ENCODE measurements at places on chromosomes 3 and 15.

DNA sequence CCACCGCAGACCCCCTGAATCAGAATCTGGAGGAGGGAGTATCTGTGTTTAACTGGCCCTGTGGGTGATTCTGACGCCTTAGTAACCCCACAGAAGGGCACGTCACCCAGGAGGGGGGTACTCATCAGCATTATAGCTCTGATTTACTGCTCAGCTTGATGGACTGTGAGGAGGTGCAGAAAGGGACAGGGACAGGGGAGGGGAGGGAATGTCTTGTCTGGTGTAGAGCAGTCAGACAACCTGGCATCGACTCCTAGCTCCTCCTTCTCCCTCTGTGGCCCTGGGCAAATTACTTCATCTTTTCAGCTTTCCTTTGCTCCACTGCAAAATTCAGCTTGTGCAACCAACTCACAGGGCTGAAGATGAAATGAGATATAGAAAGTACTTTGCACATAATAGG lies 42.3 kb upstream of the GLCE start:
- DNase-seq: no peak

DNA sequence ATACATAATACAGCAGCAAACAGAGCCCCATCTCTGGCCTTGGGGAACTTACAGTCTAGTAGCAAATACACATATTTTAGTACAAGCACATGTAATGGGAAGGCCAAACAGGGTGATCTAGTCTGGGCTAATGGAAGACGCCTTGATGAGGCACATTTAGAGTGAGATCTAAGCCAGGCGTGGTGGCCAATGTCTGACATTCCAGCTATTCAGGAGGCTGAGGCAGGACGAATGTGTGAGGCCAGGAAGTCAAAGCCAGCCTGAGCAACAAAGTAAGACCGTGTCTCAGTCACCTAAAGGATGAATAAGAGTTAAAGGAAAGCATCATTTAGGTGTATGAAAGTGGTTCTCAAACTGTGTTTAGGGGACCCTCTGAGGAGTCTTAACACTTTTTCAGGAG lies 291.9 kb downstream of the MAGI1 start:
- peak; percentile 36 for DNase-seq

DNA sequence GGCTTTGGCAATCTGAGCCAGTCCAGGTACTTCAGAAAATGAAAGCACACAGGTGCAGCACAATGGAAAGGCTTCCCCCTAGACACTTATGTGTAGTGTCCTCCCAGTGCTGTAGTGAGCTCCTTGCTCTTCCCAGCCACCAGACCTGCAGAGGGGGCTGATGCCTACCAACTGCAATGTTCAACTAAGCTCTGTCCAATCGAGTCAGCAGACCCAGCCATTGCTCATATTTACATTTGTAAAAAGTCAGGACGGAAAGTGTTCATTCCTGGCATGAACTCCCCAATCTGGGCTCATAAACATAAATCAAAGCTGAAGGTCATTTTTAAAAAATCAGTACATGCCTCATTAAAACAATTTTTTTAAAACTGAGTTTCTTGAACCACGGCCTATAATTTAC lies 73.0 kb downstream of the FOXP1 start:
- no peak for DNase-seq

DNA sequence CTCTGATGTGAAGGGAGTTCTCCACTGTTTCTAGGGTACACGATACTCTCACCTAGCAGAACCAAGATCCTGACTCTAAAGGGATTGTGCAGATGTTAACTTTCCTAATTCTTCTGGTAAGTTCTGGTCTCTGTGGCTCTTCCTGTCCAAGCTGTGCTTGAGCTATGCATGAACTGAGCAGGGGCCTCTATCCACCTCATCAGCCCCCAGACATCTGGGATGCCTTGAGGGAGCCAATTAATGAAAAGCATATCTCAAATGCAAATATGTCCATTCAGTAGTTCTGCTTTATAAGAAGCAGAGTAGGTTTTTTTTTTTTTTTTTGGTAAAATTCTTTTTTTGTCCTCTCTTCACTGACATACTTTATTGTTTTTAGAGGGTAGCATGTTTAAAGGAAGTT lies 89.6 kb downstream of the POLR2M start:
- no peak for DNase-seq

DNA sequence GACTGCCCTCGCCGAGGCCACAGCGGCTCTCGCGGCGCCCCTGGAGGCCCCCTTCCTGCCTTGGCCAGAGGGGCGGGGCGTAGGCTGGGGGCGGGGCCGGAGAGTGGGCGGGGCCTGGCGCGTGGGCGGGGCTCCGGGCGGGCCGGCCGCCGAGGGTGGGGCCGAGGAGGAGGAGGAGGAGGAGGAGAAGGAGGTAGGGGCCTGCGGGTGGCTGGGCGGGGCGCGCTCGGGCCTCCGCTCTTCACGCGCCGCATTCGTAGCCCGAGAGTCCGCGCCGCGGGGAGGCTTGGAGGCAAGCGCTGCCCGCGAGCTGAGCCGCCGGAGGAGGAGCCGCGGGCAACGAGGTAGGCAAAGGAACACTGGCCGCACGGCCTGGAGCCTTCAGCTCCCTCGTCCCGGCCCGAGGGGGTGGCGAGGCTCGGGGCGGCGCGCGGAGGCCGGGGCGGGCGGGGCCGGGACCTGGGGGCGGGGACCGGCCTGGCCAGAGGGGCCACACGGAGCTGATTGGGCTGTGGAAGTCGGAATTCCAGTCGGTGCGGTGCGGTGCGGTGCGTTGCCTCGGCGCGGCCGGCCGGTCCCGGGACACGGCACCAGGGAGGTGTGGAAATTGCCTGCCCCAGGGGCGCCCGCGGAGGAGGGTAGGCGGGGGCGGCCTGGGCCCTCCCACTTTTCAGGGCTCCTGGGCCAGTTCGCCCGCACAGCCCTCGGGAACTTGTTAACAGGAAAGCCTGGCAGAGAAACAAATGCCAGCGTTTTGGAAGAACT lies at the start of gene PPP2R3A:
Gene PPP2R3A (plus strand): TSS at position 223 of the 765 bp plus-strand sequence. CDS start 35,771 bp downstream, outside the sequence.
- peak; percentile 95 for DNase-seq

DNA sequence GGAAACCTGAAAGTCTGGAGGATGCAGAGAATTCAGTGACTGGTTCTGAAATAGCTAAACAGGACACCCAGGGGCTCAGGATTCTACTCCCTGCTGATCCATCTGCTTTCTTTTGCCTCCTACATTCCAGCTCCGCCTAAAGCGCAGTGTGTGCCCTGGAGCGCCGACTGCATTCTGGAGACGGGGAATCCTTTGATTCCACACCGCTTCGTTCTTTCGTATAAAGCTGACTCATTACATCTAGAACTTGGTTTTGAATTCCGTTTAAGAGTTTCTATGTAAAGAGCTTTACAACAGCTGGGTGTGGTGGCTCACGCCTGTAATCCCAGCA lies 61.8 kb downstream of the SENP2 start:
- DNase-seq: no peak

DNA sequence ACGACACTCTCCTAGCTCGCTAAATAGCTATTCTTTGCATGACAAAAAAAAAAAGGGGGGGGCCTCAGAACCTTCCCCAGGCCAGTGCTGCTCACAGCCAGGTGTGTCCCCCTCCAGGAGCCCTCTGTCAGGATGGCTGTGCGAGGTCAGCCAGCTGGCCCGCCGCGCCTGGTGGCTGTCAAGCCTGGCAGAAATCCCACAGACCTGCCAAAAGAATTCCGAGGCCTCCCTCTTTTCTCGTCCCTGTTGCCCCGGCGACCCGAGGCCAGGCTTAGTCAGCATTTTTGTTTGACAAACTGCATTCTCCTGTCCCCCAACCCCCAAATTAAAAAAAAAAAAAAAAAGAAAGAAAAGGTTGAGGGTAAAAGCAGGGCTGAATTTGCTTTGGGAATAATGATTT lies 61.9 kb downstream of the TM4SF4 start:
- peak; percentile 83 for DNase-seq

DNA sequence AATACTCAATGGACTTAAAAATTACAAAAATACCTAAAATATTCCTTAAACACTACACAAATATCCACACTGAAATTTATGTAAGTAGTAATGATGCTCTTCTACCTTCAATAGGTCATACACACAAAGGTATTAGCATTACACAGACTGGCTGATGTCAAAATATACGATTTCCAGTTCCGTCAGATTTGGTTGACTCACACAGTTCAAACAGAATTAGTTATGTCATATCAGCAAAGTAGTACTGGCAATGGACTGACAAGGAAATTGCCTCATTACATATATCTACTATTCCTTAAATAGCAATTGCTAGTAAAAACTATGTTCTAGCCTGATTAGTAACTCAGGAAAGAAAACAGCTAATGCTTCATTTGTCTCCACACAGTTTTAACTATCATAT lies 70.8 kb downstream of the ADAM10 start:
- no peak for DNase-seq

DNA sequence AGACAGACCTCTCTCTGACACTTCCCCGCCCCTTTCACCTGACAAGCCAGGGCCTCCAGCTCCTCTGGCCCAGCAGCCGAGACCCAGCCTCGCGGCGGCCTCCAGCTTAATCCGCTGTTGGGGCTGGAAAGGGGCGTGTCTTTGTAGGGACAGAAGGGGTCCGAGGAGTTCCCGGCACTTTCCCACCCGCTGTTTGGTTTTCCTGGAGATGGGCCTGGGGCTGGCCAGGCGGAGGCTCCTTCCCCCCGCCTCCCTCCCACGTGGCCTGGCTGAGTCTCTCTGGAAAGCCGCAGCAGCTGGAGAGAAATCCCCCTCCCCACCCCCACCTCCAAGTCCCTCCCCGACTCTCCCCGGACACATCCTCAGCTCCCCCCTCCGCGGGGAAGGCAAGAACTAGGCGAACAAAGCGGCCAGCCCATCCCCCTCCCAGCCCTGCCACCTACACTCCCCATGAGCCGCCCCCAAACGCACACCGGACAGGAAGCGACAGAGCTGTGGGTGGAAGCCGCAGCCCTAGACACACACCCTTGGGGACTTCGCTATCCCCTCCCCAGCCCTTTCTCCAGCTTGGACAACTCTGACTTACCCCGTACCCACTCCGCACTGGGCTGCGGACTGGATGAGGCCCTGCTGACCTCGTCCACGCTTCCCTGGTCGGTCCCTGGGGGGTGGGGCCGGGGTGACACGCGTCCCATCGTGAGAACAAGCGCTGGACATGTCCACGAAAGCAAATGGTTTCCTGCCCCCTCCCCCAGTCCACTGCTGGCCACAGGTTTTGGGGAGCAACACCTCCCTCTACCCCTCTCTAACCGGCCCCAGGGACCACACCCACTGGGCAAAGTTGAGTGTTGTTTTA lies 1.2 kb downstream of the IGDCC4 start:
- DNase-seq: peak; percentile 99

GRCh38 chr3:179732661-179733348 lies 80.0 kb downstream of the USP13 start:
- no peak for DNase-seq

- no peak for DNase-seq
These were observed 9.6 kb upstream of the LAMP3 start for GRCh38 chr3:183172051-183172639.

GRCh38 chr3:157857440-157857839 lies 248.8 kb downstream of the SHOX2 start:
- peak; percentile 65 for DNase-seq

DNA sequence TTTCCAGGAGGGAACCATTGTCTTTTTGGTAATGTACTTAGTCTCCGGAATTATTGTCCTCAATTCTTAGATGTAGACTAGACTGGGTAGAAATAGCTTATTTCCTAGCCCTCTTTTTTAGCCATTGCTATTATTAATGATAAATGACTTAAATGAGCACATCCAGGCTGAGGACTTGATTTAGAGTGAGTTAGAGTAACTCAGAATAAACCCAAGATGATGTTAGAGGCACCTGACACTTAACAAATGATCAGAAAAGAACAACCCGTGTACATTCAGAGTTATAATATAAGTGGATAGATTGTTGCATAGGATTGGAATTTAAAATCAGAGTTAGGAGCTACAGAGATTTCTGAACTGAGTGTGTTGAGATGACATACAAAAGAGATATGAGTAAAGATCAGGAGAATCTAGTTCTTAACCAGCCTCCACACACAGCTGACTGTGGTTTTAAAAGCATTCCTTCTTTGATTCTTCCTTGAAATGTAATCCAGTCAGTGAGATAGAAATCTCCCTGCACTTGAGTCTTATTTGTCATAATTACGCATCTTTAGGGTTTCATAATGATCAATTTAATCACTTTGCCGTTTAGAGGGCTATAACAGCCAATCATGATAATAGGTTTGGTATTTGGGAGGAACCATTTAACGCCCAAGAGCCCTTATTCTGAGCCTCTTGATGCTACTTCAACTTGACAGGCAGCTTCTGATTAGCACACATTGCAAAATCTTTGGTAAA lies 366.5 kb downstream of the GAP43 start:
- DNase-seq: no peak
